Stimulated activated CD4-positive, alpha-beta T cell treated with anti-CD3 and anti-CD28 coated beads, Interleukin-2, amount 100 ng/mL, for 48 hours (primary cell): ENCODE measurements at places on chromosomes 4 and X.

DNA sequence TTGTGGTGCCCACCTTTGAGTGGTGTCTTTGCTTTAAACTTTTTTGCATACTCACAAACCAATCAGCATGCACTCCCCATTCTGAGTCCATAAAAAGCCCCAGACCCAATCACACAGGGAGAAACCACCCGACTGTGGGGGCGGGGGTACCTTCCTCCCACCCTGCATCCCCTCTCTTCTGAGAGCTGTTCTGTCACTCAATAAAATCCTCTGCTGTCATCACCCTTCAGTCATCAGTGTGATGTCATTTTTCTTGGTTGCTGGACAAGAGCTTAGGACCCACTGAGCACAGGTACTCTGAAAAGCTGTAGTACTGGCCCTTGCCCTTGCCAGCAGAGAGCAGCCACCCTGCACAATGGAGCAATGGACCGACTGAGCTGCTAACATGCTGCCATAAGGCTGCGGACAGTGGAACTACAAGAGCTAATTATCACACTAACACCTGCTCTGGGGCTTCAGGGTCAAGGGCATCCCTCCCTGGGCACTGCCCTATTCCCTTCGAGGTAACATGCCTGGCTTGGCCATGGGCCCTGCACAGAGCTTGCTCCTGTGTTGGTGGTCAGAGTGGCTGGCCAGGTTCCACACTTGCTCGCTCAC, 62.9 kb upstream of the PGRMC2 start:
- DNase-seq: no peak

GRCh38 chr4:27096142-27096824, 235.6 kb downstream of the STIM2 start:
- no peak for DNase-seq

- DNase-seq: no peak
Measured at GRCh38 chr4:67546004-67546356, 677 bp upstream of the CENPC start.

DNA sequence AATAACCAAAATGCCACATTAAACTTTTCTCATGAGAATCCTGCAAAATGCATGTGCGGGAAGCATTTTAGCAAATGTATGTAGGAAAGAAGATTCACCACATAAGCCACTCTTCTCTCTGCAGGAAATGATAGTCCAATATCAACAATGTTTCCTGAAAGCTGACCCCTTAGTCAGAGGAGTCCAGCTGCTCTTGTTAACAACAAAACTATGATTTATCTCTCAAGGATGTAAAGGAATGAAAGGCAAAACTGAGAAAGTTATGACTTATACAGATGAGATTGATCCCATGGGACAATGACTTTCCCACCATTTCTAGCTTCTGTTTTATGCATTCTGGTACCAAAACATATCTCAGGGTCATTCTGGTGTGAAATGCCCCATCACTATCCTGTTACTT, 125.0 kb upstream of the EDNRA start:
- no peak for DNase-seq

GRCh38 chr4:173328236-173328901, 5.8 kb downstream of the HMGB2 start:
- DNase-seq: no peak

- no peak for DNase-seq
Measured at GRCh38 chr4:110667670-110668069, 44.8 kb upstream of the PITX2 start.

GRCh38 chrX:118727686-118728339, 407 bp downstream of the IL13RA1 start:
- no peak for DNase-seq

GRCh38 chr4:41452484-41453225, 85.3 kb upstream of the LIMCH1 start:
- DNase-seq: no peak
